Endodermal cell (in vitro differentiated cells): ENCODE measurements at places on chromosomes 5 and 9.

DNA sequence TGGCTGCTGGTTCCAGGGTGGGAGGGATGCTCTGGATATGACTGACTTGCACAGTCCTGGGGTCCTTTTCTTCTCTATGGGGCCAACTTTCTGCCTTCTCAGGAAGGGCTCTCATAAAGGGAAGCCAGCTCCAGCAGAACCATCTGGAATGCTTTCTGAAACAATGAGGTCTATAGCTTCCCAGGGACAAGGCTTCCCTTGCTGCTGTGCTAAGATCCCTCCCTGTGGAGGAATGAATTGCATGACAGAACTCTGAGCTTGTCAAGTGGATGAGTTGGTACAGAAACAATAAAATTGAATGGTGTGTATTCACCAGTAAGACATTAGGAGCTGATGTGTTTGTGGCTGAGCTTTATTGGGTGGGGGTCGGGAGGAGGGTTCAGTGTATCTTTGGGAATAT, 19.8 kb downstream of the CKMT2 start:
- no peaks in the 10 kb centered on the region for H3K27me3 ChIP-seq
- H3K27ac ChIP-seq: no peak overlapping the region
- no peak for DNase-seq
- H3K36me3 ChIP-seq: peaks cover 7% of the 10 kb centered on the region
- H3K4me1 ChIP-seq: peaks cover 2% of the 10 kb centered on the region

DNA sequence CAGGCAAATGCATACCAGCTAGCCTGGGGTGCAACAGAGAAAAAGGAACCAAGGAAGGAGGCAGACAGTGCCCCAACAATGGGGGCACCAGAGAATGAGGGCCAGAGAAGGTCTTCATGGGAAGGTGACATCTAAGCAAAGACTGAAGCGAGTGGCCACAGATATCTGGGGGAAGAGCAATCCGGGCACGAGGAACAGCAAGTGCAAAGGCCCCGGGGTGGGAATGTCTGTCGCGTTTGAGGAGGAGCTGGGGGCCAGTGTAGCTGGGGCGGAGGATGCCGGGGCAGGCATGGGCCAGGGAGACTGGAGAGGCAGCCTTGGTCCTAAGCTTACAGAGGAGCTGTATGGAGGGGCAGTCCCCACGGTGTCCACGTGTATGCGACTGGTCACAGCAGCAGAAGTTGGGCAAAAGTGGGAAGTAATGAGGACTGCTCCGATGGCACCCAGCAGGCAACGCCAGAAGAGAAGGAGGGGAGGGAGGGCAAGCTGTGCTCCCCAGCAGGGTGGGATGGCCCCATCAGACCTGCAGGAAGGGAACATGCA, 19.1 kb downstream of the EEIG1 start:
- no peak overlapping the region for H3K4me3 ChIP-seq
- H3K4me1 ChIP-seq: no peaks in the 10 kb centered on the region
- no peak for DNase-seq
- no peaks in the 10 kb centered on the region for H3K36me3 ChIP-seq

DNA sequence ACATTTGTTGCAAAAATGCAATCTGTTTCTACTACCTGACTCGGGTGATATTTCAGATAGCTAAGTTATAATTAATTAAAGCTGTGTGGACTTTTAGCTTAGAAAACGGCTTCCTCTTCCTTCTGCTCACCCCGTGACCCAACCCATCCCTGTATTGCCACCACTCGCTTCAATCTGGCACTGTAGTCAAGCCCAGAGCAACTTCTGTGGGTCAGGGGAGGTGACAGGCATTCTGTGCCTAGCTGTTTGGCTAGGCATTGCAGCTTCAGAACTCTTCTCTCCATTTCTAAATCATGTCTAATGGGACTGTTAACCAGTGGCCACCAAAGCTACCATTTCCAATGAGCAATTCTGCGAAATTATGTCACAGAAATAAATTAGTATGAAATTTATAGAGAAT, 179.7 kb upstream of the TLX3 start:
- no peak overlapping the region for H3K27ac ChIP-seq
- no peaks in the 10 kb centered on the region for H3K36me3 ChIP-seq
- no peaks in the 10 kb centered on the region for H3K4me1 ChIP-seq
- DNase-seq: peak; percentile 57
- no peaks in the 10 kb centered on the region for H3K27me3 ChIP-seq

DNA sequence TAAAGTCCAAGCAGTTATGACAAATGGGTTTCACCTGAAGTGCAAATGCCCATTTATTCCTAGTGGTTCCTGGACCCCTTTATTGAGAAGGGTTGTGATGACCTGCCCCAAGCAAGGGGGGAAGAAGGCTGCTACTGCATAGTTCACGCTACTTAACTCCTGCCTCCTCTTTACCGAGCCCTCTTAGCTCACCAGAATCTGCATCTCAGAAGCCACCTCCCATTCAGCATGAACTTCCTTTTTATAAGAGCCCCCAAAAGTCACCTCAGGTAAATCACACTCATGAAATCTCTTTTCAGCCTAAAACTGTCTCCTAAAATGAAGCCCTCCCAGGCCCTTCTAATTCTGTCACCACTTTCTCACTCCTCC, 26.6 kb upstream of the C9orf72 start:
- H3K4me3 ChIP-seq: no peak overlapping the region
- DNase-seq: no peak

GRCh38 chr9:107218829-107219485, 64.1 kb upstream of the RAD23B start:
- no peaks in the 10 kb centered on the region for H3K27me3 ChIP-seq
- no peak for DNase-seq
- no peaks in the 10 kb centered on the region for H3K4me1 ChIP-seq
- H3K36me3 ChIP-seq: no peaks in the 10 kb centered on the region

GRCh38 chr9:110559869-110560268, 19.7 kb downstream of the SVEP1 start:
- no peaks in the 10 kb centered on the region for H3K36me3 ChIP-seq
- H3K27ac ChIP-seq: no peak overlapping the region
- no peaks in the 10 kb centered on the region for H3K4me1 ChIP-seq
- no peak for DNase-seq
- no peak overlapping the region for H3K4me3 ChIP-seq
- H3K27me3 ChIP-seq: no peaks in the 10 kb centered on the region

- no peak for DNase-seq
- no peak overlapping the region for H3K4me3 ChIP-seq
- H3K27me3 ChIP-seq: no peaks in the 10 kb centered on the region
Observed at GRCh38 chr5:138829341-138829740, 45.8 kb downstream of the LRRTM2 start.

DNA sequence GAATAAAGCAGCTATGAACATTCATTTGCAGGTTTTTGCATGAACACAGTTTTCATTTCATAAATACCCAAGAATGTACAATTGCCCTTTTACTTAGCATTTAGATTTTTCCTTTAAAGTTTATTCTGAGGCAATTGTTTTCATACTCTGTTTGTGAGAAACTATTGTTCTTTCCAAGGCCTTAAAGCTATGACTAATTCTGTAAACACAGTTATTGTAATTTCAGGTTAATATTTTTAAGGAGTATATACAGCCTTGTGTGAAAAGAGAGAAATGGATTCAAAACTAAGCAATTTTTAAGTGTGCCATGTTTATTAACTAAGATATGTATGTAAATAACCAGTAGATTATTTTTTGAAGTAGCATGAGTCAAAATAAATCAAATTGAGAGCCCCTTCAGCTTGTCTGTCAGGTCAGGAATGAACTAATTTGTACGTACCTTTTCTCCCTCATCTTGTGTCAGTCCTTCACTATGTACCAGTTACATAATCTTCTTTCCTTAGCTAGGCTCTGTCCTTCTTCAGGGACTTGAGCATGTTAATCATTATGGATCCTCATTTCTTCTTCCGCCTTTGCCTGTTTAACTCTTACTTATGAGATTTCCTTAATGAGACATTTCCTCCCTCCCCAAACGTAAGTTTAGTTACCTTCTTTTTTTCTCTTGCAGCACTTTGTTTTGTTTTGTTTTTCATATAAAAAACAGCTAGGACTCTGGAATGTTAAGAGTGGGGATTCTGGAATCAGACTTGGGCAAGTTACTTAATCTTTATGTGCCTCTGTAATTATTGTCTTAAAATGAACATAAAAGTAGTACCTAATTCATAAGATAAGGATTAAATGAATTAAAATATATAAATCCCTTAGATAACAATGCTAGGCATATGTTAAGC, 63.6 kb downstream of the NIPBL start:
- H3K4me1 ChIP-seq: no peaks in the 10 kb centered on the region
- no peak overlapping the region for H3K27ac ChIP-seq
- H3K27me3 ChIP-seq: no peaks in the 10 kb centered on the region
- no peak for DNase-seq
- no peaks in the 10 kb centered on the region for H3K36me3 ChIP-seq
- no peak overlapping the region for H3K4me3 ChIP-seq

- H3K4me3 ChIP-seq: no peak overlapping the region
- DNase-seq: no peak
- H3K4me1 ChIP-seq: peaks cover 3% of the 10 kb centered on the region
- H3K27me3 ChIP-seq: no peaks in the 10 kb centered on the region
- no peak overlapping the region for H3K27ac ChIP-seq
Observed at GRCh38 chr5:154442801-154443200, 3.0 kb upstream of the SAP30L start.

DNA sequence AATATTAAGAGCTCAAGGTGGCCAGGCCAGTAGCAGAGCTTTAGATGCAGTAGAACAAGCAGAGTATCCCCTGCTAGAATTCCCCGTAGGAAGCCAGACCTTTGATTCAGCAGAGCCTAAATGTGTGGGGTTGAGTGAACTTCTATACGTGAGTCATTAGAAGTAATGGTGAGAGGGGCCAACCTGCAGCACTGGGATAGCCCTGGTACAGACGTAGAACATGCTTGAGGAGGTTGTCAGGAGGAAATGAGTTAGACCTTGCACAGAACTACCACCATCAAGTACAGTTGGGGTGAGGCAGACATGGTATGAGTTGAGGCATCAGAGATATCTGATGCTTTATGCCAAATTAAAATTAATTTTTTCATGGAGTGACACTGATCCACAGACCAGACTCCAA, 42.0 kb downstream of the PDCD1LG2 start:
- no peak for DNase-seq
- H3K4me3 ChIP-seq: no peak overlapping the region
- H3K27me3 ChIP-seq: no peaks in the 10 kb centered on the region
- H3K4me1 ChIP-seq: peaks cover 4% of the 10 kb centered on the region
- no peaks in the 10 kb centered on the region for H3K36me3 ChIP-seq
- no peak overlapping the region for H3K27ac ChIP-seq

DNA sequence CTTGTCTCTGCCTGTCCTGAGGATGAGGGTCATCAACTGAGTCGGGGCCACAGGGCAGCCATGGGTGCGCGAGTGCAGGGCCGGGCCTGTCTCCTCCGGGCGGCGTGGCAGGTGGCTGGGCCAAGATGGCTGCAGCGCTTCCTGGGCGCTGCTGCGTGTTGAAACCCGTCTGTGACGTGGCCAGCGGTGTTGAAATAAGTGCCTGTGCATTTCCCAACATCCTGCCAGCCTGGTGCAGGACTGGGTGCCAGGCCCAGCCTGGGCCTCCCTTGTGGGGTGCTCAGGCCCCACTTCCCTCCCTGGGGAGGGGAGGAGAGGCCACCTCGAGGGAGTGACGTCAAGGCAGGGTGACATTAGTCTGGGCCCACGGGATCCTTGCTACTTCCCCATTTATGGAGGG, 45.5 kb downstream of the RXRA start:
- no peaks in the 10 kb centered on the region for H3K36me3 ChIP-seq
- H3K27me3 ChIP-seq: no peaks in the 10 kb centered on the region
- no peak overlapping the region for H3K27ac ChIP-seq
- H3K4me1 ChIP-seq: peaks cover 5% of the 10 kb centered on the region
- no peak overlapping the region for H3K4me3 ChIP-seq

DNA sequence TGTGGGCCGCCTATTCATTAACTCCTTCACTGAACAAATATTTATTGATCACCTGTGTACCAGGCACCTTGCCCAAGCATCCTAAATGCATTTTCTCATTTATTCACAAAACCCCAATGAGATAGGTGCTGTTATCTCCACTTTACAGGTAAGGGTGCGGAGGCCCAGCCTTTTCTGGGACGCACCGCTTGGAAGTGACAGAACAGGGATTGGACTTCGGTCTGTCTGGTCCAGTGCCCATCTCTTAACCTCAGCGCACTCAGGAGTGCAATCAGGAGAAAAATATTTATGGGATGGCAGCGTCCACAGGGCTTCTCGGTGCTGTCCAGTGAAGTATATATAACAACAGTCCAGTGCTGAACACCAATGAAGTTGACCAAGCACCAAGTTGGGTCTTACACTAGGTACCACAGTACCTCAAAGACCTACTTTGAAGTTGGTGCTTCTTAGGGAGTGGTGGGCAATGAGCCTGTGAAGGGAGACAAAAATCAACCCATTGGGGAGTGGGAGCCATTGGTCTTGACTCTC, 18.9 kb upstream of the GARNL3 start:
- H3K4me3 ChIP-seq: peak overlapping the region; percentile 91
- H3K27me3 ChIP-seq: no peaks in the 10 kb centered on the region
- H3K36me3 ChIP-seq: no peaks in the 10 kb centered on the region
- DNase-seq: no peak

- H3K27me3 ChIP-seq: peaks cover 6% of the 10 kb centered on the region
- H3K4me1 ChIP-seq: peaks cover 9% of the 10 kb centered on the region
- peak overlapping the region; percentile 75 for H3K27ac ChIP-seq
- DNase-seq: peak; percentile 84
- peak overlapping the region; percentile 85 for H3K4me3 ChIP-seq
- H3K36me3 ChIP-seq: no peaks in the 10 kb centered on the region
Observed at GRCh38 chr9:89605465-89606048, 745 bp downstream of the GADD45G start.

DNA sequence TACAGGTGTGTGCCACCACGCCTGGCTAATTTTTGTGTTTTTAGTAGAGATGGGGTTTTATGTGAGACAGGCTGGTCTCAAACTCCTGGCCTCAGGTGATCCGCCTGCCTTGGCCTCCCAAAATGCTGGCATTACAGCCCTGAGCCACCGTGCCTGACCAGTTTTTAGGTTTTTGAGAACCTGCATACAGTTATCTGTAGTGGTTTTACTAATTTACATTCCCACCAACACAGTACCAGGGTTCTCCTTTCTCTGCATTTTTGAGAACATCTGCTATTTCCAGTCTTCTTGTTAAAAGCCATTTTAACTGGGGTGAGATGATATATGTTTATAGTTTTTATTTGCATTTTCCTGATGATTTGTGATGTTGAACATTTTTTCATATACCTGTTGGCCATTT, 12.8 kb downstream of the DMXL1 start:
- H3K27me3 ChIP-seq: no peaks in the 10 kb centered on the region
- no peak overlapping the region for H3K27ac ChIP-seq
- peaks cover 4% of the 10 kb centered on the region for H3K4me1 ChIP-seq
- no peaks in the 10 kb centered on the region for H3K36me3 ChIP-seq
- DNase-seq: no peak
